Astrocyte (in vitro differentiated cells and primary cell): ENCODE measurements at places on chromosomes 2 and 18. TPM values are rescaled to one million over a fixed set of nuclear protein-coding genes. Genes with fewer than 3 reads are reported as not detected.

GRCh38 chr2:131055169-131056065, 37.8 kb downstream of the FAM168B start:
- peaks cover 34% of the 10 kb centered on the region for H3K36me3 ChIP-seq
- H3K4me3 ChIP-seq, result no peak overlapping the region
- peak; percentile 65 for DNase-seq
- peaks cover 14% of the 10 kb centered on the region for H3K4me1 ChIP-seq

DNA sequence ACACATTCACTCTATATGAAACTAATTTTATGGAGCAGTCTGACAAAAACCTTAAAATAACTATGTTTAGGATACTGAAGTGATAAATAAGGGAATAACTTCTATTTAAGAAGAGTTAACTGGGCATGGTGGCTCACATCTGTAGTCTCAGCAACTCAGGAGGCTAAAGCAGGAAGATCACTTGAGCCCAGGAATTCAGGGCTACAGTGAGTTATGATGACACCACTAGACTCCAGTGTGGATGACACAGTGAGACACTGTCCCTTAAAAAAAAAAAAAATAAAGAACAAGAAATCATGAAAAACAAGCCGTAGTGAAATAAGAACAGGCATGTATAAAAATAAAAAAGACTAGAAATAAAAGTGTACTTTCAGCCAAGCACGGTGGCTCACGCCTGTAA, 82.0 kb downstream of the THADA start:
- DNase-seq, result no peak
- H3K27me3 ChIP-seq, result no peaks in the 10 kb centered on the region
- H3K36me3 ChIP-seq, result no peaks in the 10 kb centered on the region
- H3K4me1 ChIP-seq, result peaks cover 13% of the 10 kb centered on the region
- H3K27ac ChIP-seq, result no peak overlapping the region
- H3K4me3 ChIP-seq, result no peak overlapping the region

DNA sequence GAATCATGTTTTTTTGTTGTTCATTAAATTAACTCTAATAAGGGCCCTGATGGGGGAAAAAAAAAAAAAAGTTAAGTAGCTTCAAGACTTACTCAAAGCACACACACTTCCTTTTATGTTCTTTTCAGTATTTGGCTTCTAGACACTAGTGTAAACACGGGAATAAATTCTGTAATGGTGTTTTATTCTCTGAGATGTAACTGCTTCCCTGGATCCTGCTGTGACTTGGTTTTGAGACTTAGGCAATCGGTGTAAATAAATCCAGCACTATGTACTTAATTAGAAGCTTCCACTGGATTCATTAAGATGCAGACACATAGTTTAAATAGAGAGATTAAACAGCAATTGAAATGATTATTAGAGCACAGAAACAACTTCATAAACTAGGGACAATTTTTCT, 26.1 kb upstream of the AP1S3 start:
- H3K27ac ChIP-seq, result no peak overlapping the region
- H3K27me3 ChIP-seq, result no peaks in the 10 kb centered on the region
- H3K4me1 ChIP-seq, result peaks cover 13% of the 10 kb centered on the region
- DNase-seq, result no peak
- no peaks in the 10 kb centered on the region for H3K36me3 ChIP-seq
- H3K4me3 ChIP-seq, result no peak overlapping the region

GRCh38 chr2:25521665-25522387, 151.6 kb downstream of the DTNB start:
- H3K27ac ChIP-seq, result no peak overlapping the region
- H3K4me1 ChIP-seq, result peaks cover 6% of the 10 kb centered on the region
- DNase-seq, result peak; percentile 48
- no peaks in the 10 kb centered on the region for H3K27me3 ChIP-seq
- peak overlapping the region; percentile 36 for H3K4me3 ChIP-seq

DNA sequence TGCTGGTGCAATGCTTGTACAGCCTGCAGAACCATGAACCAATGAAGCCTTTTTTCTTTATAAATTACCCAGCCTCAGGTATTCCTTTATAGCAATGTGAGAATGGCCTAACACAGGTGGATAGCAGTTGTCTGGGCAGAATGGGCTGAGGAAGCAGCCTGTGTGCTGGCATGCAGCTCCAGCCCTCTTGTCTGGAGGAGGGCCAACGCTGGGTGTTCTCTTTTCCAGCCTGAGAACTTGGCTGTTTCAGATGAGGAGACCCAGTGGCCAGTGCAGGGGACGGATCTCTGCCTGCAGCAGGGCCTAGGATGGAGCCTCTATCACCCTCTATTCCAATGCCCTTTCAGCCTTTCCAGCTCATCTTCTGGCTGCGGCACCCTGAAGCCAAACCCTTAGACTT, 58.8 kb downstream of the CTIF start:
- no peak overlapping the region for H3K27ac ChIP-seq
- no peaks in the 10 kb centered on the region for H3K36me3 ChIP-seq
- H3K4me3 ChIP-seq, result no peak overlapping the region
- H3K27me3 ChIP-seq, result no peaks in the 10 kb centered on the region

The NEB gene
- 0.82 and 0.94 TPM in 2 replicates for total RNA-seq

The GKN2 gene
- total RNA-seq, result not detected in 2 replicates

The RFTN2 gene
- 7.1 and 8.1 TPM in 2 replicates for total RNA-seq
